Activated naive CD4-positive, alpha-beta T cell treated with anti-CD3 and anti-CD28 coated beads, Interleukin-2, amount 50 U/mL, for 72 hours (primary cell): ENCODE measurements at places on chromosomes 2 and 18.

DNA sequence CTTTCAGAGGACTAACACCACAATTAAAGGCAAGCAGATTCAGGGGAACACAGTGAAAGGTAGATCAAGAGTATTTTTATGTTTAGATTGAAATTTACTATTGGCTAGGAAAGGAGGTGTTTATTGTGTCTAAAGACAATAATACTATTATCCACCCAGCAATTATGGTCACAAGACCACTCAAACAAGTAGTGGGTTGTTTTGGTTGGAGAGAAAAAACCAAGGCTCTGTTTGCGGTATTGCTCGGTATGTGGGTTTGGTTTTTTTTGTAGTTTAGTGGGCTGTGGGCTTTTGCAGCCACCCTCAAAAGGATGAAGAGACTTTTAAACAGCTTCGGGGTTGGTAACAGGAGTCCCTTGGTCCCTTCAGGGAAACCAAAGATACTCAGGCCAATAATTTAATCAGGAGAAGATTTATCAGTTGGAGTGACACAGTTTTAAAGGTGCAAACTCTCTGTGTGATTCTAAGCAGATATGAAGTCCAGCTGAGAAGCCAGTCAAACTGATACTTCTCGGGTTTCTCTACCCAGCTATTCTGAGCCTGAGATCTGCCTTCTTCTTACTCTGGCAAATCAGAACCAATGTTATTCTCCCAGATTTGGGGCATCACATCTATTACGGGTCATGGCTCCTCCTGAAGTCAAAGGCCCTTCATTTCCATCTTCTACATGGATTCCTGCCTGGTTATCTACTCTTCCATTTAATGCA, 55.3 kb downstream of the DCC start:
- no peak for DNase-seq

DNA sequence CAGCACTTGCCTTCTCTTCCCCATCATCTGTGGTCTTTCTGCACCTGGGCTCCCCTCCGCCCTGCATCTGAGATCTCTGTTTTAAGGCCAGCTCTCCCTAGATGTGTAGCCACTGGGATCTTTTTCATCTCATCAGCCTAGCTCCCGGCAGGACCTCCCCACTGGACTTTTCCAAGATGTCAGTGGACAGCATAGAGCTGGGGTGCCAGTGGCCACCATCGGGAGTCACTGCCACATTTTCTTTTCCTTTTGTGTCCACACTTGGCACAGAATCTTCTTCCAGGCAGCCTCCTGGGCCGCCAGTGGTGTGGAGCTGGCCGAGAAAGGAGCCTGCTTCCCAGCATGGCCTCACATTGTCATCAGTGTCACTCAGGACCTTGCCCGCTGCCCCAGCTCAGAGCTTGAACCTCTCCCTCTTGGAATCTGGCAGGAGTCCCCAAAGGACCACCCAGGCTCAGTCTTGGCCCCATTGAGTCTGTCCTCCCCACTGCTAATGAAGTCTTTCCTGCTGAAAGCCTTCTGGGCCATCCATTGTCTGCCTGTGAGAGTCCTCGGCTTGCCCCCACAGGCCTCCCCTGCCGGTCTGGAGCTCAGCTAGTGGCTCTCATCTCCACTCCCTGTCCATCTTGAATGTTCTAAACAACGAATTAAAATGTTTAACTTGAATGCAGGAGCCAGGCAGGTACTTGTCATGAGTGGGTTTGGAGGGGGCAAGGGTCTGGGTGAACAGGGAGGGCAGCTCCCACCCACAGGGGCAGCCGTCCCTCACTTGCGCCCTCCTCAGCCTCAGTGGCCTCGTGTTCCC, 324.4 kb downstream of the GBX2 start:
- DNase-seq = no peak

GRCh38 chr2:45209875-45210274, 200.6 kb upstream of the SIX2 start:
- DNase-seq = no peak

DNA sequence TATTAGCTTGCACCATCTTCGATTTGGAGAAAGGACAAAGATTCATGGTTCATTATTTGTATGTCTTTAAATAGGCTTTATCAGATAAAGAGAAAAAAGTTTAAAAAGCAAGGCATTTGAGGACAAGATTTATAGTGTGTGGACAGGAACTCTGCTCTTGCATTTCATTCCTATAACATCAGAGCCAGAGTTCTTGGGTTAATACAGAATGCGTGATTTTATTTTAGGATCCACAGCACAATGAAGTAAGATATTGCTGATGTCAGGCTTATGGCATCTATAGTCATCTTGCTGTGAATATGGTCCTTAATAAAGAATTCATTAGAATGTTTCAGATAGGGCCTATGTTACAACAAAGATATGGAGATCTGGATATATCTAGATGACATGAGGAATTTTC, 19.7 kb downstream of the RASGRP3 start:
- DNase-seq = no peak

- DNase-seq = no peak
These were observed 426.0 kb downstream of the CDH2 start for GRCh38 chr18:27750923-27751322.

DNA sequence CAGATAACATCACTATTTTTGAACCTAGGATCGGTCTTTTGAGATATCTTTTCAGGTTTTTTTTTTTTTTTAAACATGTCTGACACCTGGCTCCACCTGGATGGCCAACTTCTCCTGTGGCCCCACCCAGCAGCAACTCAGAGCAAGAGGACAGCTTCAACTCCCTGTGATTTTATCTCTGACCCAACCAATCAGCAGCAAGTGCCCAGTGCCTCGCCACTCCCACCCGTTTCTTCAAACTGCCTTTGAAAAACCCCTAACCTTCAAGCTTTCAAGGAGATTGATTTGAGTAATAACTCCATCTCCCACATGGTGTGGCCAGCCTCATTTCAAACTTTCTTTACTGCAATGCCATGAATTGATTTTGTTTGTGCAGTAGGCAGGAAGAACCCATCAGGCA, 19.0 kb downstream of the MYO3B start:
- no peak for DNase-seq

- DNase-seq = no peak
These were observed 162.4 kb downstream of the HDAC4 start for GRCh38 chr2:239238381-239238780.

DNA sequence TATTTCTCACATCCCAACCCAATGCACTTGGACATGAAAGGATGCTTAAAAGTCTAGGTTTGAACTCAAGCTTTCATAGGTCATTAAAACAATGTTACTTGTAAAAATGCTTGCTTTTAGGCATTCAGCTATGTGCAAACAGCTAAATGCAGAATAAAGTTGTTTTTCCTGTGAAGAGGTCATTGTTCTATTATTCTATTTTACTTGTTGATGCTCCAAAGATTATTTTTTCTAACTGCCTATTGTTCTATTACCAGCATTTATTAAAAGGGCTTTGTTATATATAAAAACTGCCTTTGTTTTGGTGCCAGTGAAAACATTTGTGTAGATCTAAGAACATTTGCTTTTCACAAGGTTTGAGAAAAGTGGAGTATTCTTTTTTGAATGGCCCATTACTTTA, 49.4 kb downstream of the TMEM178A start:
- DNase-seq = no peak

DNA sequence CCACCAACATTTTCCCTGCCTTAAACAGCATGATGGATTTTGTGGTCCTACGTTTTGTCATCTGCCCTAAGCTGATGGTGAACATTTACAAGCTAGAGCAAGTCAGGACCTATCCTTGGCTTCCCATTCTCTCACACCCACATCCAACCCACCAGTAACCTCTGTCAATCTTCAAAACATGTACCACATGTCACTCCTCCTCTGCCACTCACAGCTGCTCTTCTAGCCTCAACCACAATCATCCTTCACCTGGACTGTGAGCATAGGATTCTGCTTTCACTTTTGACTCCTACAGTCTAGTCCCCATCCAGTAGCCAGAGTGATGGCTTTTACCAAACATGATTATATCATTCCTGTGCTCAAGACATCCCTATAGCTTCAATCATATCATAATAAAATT, 279.8 kb upstream of the DLGAP1 start:
- no peak for DNase-seq

GRCh38 chr2:74890711-74891110, 56.8 kb downstream of the HK2 start:
- DNase-seq = no peak

DNA sequence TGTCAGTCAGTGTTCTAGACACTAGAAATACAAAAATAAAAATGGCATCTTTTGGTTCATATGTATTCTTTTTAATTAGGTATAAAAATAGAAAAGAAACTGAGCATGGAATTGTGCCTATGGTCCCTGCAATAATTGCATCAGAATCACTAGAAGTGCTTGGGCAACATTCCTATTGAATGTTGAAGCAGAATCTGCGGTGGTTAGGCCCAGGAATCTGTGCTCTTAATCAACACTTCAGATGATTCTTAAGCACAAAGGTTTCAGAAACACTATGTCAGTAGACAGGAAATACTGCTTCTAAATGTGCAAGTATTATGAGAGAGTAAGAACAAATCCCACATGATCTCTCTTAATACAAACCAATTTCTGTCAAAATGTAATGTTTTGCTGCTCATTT, 20.3 kb upstream of the RBBP8 start:
- no peak for DNase-seq

- DNase-seq = no peak
These were observed 914.8 kb downstream of the DCDC2C start for GRCh38 chr2:4618141-4618540.

GRCh38 chr2:170006587-170007325, 171.2 kb upstream of the MYO3B start:
- DNase-seq = no peak

DNA sequence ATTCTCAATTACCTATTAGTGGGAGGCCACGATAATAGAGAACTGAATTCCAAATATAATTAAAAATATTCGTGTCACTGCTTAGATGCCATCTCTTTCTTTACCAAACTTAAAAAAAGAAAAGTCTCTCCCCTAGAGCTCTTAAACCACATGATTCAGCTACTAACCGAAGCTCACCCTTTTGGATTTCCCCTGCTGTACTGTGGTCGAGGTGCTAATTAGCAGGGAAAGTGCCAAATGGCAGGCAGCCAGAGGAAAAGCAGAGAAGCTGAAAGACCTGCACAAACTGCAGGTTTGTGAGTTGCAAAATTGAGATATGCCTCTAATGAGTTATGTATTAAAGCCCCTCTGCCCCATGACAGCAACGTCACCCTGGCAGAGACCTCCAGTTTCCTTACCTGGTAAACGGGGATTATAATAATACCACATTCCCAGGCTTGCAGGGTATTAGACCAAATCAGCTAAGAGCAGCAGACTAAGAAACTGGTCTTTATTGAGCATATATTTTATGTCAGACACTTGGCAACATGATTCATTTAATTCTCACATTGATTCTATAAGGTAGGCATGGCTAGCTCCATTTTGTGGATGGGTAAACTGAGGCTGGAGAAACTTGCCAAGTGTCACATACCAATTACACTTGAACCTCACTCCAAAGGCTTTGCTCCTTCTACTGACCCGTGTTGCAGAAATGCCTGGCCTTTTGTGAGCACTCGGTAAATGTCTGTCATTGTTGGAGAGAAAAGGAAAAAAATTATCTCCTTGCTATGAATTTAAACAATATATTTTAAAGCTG, 259.7 kb downstream of the LPIN1 start:
- DNase-seq = peak; percentile 68

DNA sequence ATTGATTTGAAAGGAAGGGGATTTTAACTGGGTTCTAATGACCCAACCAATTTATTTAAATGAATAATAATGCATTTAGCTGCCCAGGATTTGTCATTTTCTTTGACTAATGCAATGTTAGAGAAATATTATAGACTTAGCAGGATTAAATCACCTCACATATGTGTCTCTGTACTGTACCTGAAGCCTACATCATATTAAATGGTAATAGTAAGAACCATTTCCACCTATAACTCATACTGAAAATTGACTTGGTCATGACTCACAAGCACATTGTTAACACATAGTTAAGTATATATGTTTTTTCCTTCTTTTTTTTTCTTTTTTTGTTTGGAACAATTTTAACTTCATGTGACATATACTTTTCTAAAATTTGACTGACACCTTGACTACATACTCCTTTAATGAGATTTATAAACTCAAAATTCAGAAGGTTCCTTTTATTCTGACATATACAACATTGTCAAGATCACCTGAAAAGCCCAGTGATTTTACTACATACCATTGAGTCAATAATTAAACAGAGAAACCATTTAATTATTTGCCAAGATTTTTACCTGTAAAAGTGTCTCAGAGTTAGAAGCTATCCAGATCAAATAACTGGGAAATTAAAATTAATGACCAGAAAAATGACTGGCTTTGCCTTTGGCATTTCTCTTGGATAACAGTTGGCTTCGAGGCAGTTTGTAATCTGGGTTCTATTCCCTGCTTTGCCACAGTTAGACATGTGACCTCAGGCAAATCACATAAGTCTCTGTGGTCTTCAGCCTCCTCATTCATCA, 58.8 kb upstream of the CDC42EP3 start:
- DNase-seq = no peak

GRCh38 chr18:5584746-5585417, 41.1 kb upstream of the EPB41L3 start:
- DNase-seq = no peak

- DNase-seq = no peak
These were observed 17.5 kb upstream of the DPP4 start for GRCh38 chr2:162091325-162092007.

- DNase-seq = no peak
These were observed 232.3 kb downstream of the KLHL29 start for GRCh38 chr2:23617167-23617810.

DNA sequence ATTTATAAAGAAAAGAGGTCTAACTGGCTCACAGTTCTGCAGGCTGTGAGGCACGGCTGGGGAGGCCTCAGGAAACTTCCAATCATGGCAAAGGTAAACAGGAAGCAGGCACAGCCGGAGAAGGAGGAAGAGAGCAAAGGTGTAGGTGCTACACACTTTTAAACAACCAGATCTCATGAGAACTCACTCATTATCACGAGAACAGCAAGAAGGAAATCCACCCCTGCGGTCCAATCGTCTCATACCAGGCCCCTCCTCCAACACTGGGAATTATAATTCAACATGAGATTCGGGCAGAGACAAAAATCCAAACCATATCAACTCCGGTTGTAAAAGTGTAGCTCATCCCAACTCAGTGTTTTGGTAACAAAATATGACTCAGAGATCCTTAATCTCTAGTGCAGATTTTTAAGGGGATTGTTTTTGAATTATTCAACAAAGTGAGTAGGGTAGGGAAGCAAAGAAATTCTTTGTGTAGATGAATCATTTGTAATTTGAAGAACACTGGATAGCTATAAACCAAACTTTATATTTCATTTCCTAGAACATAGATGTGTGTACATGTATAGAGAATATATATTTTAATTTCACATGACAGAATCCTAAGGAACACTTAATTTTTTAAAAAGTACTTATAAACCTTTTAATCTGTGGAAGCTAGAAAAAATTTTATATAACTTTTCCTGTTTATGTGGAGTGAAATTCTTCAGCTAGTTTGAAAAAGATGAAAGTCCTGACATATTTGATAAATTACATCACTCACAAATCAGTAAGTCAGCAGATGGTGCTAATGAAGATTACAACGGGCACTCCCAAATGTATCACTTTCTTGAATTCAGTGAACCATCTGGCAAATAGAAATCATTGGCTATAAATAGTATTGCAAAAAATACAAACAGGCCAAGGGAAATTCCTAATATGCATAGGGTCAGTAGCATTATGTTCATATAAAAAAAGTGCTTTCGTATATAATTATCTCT, 130.1 kb downstream of the OLA1 start:
- DNase-seq = no peak
